Spinal cord (tissue), 10 donors: ENCODE measurements at places on chromosomes 6 and 20. TPM values are rescaled to one million over a fixed set of nuclear protein-coding genes. Genes with fewer than 3 reads are reported as not detected.

DNA sequence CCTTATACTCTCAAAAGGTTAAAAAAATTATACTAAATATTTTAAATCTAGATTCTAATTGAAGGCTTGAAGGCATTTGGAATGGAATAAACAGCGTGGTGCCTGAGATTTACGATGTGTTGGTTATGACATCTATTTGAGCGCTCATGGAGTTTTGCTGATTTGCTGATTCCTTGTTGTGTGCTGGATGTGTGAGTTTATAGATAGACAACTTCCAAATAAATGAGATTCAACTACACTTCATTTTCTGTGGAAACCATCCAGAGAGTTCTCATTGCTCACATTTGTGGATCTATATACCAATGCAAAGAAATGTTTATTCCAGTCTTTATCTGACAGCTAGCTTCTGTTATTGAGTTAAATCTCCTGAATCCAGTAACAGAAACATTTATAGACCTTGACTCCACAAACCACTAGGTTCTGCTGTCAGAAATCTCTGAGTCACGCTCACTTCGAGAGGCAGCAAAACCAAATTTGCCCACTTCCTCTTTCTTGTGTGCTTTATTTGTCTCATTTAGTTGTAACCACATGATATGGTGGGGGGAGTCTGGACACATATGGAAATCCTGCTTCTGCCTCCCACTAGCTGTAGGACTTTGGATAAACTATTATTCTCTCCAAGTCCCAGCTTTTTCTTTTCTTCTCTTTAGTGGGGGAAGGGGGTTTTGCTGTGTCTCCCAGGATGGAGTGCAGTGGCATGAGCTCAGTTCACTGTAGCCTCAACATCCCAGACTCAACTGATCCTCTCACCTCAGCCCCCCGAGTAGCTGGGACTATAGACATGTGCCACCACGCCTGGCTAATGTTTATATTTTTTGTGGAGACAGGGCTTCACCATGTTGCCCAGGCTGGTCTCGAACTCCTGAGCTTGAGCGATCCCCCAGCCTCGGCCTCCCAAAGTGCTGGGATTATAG is 54.5 kb downstream of the IPCEF1 start:
- DNase-seq: no peak

The SEL1L2 gene
- not detected for total RNA-seq

GRCh38 chr6:82951389-82951788 is 114.3 kb downstream of the UBE3D start:
- DNase-seq: no peak

The GTF3C6 gene
- 71.6 TPM for total RNA-seq

The TRIM10 gene
- 0.94 TPM for total RNA-seq
